Islet precursor cell (in vitro differentiated cells): ENCODE measurements at places on chromosomes 1 and 21.
A peak's percentile ranks its signal among the peaks of the same experiment; 100 is the strongest.

GRCh38 chr1:172895050-172895460 lies 155.7 kb downstream of the TNFSF18 start:
- no peak for DNase-seq

DNA sequence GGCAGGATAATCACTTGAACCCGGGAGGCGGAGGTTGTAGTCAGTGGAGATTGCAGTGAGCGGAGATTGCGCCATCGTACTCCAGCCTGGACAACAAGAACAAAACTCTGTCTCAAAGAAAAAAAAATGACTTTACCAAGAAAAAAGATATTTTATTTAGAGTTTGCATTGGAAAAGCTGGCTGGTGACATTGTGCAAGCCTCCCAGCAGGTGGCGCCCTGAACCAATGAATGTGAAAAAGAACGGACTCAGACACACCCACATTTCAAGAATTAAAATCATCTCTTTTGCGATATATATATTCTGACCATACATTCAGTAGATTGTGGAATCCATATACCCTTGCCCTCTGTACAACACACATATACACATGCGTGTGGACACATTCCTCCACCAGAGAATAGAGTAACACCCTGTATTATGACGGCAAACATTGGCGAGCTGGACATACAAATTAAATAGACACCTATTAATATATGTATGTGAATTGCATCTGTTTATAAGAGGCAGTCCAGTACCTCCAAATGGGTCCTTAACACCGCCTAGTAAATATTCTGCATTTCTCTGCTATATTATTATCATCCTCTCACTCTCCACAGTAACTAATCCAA lies 39.0 kb upstream of the CADM3 start:
- peak; percentile 64 for DNase-seq

DNA sequence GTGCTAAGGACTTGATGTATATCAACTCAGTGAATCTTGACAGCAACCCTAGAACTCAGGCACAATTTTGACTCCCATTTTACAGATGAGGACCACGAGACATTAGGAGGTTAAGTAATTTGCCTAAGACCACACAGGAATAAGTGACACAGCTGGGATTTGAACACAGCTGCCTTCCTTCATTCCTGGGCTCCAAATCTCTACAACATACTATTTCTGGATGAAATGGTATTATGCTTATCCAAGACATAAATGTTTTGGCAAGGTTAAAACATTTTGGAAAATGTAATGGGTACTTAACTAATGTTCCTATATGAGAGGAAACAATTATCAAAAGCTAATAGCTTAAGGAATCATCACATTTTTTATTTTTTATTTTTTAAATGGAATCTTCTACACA lies 4.8 kb downstream of the CLDN8 start:
- no peak for DNase-seq

DNA sequence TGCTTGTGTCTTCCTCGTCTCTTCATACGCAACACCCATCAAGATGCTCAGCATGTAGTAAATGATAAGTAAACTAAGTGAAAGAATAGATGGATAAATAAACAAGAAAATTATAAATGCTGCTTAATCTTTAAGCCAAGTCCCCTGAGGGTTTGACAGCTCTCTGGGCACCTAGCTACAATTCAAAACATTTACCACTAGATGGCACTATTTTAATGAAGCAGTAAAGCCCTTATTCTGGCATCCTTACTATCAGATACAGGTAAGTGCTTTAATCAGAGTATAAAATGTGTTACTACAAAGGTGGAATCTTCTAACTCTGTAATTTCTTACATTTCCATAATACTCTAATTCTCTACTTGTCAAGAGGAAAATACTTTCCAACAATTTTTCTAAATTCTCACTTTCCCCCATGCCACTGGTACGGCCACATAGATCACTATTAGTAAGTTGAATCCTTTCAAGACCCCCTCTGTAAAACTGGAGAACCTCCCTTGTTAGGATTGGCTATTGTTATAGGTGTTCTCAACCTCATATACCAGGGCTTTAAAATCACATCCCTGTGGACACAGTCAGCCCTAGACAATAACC lies 137.8 kb downstream of the BARHL2 start:
- no peak for DNase-seq

GRCh38 chr21:29170944-29171343 lies 40.5 kb downstream of the MAP3K7CL start:
- DNase-seq = no peak

GRCh38 chr1:212108981-212109380 lies 73.4 kb downstream of the DTL start:
- no peak for DNase-seq

GRCh38 chr1:228158151-228159007 lies 7.2 kb upstream of the IBA57 start:
- DNase-seq = no peak

DNA sequence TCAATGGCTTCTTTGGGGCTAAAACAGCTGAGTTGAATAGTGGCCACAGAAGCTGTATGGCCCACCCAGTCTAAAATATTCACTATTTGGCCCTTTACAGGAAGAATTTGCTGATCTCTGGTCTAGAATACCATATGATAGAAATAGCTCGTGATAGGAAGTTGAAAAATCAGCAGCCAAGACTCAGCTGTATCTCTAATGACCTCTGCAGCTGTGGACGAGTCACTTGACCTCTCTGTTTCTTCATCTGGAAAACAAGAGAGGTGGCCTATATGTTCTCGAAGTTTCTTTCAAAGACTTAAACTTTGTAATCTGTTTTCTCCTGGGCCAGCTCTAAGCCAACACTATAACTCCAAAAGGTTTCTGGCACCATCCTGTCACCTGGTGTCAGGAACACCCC lies 129.2 kb downstream of the ZBTB18 start:
- no peak for DNase-seq

GRCh38 chr1:63931468-63931867 lies 157.7 kb downstream of the ROR1 start:
- no peak for DNase-seq

DNA sequence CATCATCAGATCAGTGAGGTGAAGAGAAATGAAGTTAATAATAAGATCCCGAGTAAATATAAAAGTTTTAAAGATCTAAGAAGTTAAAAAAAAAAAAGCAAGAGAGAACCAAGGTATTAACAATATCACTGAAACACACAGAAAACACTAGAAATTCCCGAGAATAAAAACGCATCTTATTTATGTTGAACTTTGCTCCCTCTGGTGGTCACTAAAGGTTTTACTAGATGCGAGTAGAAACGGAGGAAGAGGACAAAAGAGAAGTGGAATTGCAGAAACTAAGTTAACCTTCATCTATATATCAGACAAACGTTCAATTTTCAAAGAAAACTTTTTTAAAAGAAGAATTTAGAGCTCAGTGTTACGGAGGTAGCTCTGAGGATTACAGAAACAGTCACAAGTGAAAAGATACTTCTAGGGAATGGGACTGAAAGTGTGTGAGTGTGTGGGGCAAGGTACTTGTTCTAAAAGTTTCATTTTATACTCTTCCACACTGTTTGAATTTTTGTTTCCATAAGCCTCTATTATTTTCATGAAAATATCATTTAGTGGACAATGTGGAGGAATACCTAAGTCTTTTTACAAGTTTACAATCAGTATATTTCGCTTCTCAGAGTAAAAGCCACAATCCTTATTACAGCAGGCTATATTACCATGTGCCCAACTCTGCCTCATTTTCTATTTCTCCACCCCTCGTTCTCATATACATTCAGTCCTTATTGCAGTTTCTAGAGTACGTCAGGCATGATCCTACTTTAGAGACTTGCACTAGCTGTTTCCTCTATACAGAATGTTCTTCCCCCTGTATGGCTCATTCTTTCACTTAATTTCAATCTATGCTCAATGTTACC lies 19.7 kb downstream of the ACBD6 start:
- DNase-seq = no peak

DNA sequence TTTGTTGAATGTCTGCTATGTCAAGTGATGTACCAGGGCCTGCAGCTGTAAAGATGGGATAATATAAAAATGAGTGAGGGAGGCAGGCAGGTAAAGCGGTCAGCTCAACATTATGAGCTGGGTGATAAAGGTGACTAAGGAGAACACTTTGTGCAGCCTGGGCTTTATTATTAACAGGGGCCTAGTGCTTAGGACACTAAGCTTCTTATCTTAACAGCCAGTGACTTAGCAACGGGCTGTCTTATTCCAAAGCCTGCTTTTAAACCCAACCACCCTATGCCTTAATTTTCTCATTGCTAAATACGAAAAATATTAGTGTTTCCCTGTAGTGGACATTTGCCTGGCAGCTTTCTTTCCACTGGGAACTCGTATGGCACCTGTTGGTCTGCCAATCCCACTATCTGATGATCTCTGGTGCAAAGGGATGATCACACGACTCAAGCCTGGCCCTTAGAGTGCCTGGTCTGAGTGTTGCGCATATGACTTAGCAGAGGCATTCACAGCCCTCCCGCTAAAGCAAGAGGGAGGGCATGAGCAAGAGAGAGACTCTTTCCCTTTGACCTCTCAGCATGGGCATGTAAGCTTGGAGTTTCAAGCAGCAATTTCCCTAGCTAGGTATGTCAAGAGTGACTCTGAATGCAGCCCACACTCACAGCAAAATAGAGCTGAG lies 98.6 kb upstream of the PAPPA2 start:
- peak; percentile 57 for DNase-seq

DNA sequence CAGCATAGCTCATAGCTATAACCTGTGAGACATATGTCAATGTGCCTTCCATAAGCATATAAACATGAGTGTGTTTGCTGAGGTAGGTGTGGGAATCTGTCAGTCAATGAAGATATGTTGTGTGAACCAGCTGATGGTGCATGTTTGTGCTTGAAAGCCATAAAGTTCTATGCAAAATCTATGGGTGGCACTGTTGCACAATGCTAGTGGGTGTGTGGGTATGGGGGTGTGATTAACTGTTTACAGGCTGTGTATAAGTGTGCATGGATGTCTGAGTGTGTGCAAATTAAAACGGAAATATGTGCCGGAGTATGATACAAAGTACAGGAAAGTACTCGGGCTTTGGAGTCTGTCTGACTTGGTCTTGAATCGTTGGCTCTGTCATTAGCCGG lies 1.0 kb upstream of the ATP2B4 start:
- DNase-seq = no peak

DNA sequence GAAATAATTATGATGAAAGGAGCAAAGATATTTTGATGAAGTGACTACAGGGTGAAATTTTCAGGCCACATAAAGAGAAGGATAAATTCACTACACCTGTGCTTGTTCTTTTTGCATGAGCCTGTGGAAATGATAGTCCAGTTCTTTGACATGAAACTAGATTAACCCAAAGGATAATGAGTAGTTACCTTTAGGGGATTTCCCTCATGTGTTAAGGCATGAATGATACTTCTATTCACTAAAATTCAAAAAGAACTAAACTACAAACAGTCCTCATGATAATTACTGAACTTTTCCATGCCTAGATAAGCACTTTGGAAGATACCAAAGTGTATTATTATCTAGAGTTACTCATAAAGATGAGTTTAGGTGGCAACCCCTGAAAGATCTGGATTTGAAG lies 244.3 kb downstream of the PTPRC start:
- no peak for DNase-seq

GRCh38 chr1:192869308-192869940 lies 60.6 kb downstream of the RGS2 start:
- no peak for DNase-seq

GRCh38 chr1:15952317-15953258 lies 23.3 kb downstream of the ZBTB17 start:
- DNase-seq = no peak

DNA sequence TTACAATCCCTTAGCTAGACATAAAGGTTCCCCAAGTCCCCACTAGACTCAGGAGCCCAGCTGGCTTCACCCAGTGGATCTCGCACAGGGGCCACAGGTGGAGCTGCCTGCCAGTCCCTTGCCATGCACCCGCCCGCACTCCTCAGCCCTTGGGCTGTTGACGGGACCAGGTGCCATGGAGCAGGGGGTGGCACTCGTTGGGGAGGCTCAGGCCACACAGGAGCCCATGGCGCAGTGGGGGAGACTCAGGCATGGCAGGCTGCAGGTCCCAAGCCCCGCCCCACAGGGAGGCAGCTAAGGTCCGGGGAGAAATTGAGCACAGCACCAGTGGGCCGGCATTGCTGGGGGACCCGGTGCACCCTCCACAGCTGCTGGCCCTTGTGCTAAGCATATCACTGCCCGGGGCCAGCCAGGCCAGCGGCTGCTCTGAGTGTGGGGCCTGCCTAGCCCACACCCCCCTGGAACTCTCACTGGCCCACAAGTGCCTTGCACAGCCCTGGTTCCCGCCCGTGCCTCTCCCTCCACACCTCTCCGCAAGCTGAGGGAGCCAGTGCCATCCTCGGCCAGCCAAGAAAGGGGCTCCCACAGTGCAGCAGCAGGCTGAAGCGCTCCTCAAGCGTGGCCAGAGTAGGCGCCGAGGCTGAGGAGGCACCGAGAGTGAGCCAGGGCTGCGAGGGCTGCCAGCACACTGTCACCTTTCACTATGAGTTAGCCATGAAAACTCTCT lies 117.8 kb downstream of the LIPI start:
- DNase-seq = no peak

DNA sequence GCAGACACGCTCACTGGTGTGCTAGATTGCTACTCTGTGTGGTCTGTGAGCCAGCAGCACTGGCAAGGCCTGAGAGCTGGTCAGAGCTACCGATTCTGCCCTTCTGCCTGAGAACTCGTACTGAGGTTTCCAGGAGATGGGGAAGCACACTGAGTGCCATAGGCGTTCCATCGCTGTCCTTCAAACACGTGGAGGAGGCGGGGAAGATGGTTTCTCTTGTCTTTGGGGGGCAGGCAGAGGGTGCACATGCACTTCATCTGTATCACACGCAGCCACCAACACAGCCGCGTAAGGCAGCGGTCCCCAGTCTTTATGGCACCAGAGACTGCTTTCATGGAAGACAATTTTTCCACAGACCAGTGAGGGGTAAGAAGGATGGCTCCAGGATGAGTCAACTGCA lies 23.8 kb upstream of the MX1 start:
- peak; percentile 41 for DNase-seq

DNA sequence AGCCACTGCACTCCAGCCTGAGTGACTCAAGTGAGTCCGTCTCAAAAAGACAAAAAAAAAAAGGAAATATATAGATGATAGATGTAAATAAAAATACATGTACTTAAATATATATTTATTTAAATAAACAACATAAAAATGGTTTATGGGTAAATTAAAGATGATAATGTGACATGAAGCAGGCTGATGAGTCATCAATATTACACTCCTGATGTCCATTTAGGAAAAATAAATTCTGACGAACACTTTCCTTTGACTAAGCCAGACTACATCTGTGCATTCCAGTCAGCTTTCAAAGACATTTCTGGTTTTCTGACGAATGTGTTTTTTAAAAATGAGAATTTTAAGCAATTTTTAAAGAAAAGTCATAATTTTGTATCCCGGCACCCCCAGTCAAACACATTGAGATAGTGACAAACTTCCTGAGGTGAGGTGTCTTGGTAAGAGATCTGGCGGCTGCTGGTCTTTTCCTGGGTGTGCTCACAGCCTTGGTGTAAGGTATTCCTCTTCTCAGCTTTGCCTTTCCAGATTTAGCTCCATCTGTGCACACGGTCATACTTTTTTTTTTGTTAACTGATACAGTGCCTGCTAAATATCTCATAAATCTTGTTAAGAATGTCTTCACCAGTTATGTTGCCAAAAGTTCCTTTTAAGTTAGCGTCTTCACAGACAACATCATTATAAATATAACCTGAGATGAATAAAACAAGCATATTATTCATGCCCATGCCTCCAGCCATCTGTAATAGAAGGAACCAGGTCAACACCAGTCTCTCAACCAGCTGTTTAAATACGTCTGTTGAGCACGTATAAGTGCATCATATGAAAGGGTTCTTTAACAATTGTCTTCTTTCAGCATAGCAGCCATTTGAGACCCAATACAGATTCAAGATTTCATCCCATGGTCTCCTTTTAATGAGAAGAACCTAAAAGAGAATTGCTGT lies 214.5 kb upstream of the PLD5 start:
- no peak for DNase-seq
